ENCODE measurements at places on chromosomes 6 and 20. TPM values are rescaled to one million over a fixed set of nuclear protein-coding genes. Genes with fewer than 3 reads are reported as not detected.
A peak's percentile ranks its signal among the peaks of the same experiment; 100 is the strongest.

CST4 gene
- not detected for total RNA-seq

B3GALT4 gene
- total RNA-seq: 0.58 TPM

GHRH gene
- not detected for total RNA-seq

CYP24A1 gene
- 0.34 TPM for total RNA-seq

OR12D3 gene
- total RNA-seq: not detected

DNA sequence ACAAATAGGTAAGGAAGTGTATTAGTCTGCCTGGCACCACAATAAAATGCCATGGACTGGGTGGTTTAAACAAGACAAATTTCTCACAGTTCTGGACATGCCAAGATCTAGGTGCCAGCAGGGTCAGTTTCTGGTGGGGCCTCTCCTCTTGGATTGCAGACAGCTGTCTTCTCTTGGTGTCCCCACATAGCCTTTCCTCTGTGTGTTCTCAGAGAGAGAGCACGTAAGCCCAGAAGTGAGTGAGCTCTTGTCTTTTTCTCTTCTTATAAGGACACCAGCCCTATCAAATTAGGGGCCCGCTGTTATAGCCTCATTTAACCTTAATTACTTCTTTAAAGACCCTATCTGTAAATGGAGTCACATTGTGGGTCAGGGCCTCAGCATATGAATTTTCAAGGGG is 28.3 kb downstream of the SMPDL3A start:
- no peak for DNase-seq

- DNase-seq: no peak
These were observed 6.4 kb upstream of the CD24 start for GRCh38 chr6:106980926-106981325.

DNA sequence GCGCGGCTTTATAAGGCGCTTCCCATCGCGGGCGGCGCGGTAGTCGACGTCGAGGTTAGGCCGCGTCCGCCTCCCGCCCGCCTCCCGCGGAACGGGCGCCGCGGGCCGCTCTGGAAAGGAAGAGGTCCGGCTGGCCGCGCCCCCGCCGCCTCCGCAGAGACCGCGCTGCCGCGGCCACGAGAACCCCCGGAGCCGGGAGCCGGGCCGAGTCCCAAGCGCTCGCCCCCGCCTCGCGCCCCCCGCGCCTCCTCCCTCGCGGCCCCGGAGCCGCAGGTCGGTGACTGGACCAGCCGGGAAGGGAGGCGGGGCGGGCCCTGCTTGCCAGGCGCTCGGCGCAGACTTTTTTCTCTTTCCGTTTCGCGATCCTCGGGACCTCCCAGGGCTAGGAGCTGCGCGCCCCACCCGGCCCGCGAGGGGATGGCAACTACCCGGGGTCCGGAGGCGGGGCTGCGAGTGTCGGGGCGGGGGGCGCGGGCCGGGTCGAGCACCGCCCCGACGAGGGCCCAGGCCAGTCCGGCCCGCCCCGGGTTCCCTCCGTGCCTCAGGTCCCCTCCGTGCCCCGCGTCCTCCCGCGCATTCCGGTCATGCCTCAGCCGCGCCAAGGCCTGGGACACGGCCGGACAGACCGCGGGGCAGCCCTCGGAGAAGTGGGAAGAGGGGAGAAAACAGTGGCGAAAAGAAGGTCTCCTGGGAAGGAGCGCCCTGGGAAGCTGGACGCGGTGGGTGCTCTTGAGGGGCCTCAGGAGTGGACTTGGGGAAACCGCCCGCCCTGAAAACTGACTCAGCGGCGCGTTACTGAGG is 417 bp upstream of the PXDC1 start:
- DNase-seq: peak; percentile 67

- DNase-seq: no peak
These were observed 32.6 kb upstream of the SERPINB9 start for GRCh38 chr6:2935566-2936291.

- no peak for DNase-seq
These were observed 117.5 kb downstream of the DLL1 start for GRCh38 chr6:170173335-170173881.

DNA sequence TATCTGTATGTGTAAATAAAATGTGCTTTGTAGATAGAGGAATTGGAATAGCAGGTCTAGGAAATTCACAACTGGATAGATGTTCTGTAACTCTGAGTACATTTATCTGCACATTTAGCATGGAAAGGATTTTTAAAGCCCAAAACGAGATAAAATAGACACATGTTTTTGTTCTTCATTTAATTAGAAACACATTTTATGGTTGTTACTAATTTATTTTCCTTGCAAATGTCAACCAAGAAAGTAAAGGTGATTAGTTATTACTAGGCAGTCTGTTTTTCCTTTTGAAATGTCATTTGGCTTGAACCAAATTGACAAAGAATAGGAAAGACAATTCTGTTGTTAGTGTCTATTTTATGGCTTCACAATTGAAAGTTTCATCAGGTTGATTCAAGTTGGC is 769 bp downstream of the PRL start:
- no peak for DNase-seq

DNA sequence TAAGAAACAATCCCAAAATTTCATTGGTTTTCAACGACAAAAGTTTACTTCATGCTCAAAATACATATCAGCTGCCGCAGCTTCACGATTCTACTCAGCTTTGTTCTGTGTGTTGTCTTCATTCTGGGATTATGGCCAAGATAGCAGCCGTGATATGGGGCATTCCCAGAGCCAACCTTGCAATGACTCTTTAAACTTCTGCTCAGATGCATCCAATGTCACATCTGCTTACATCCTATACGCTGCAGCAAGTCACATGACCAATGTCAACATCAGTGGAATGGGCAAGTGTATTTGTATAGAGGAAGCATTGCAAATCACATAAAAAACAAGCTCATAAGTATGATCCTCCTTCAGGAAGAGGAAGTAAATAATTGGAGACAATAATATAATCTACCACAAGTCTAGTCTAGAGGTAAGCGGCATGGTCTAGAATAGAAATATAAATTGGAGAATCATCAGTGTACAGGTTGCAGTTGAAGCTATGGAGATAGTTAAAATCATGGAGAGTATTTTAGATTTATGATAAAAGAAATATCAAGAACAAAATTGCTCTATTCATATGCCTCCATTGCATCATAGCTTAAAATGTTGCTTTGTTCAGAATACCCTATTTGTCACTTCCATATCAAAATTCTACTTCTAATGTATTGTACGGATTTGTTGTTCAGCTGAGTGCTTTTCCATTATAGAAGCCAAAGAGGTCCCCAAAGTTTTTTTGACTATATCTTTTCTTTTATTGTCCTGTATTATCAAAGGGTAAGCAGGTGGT is 7.2 kb upstream of the C6orf141 start:
- DNase-seq: no peak

- DNase-seq: no peak
These were observed 95.1 kb downstream of the IRAK1BP1 start for GRCh38 chr6:78962448-78962847.

DNA sequence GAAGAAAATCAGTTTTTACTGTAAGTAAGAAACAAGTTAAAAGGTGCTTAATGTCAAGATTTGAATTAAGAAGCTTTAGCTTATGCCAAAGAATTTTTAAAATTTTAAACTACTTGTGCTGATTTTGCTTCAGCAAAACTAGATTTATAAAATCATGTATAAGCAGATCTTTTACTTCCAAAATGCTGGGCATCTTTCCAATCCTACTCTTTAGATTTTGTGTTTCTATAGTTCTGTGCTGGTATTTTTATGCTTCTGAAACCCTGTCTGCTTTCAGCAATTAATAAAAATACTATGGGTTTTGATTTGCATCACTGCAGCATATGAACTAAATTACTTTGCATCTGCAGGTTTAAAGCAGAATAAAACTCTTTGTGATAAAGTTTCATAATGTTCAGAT is 238.6 kb upstream of the RNF217 start:
- no peak for DNase-seq

- DNase-seq: no peak
These were observed 61.7 kb downstream of the STK35 start for GRCh38 chr20:2163312-2163711.

GRCh38 chr20:62676976-62677375 is 31.7 kb upstream of the NTSR1 start:
- no peak for DNase-seq
